ENCODE measurements at places on chromosomes 4 and X. TPM values are rescaled to one million over a fixed set of nuclear protein-coding genes. Genes with fewer than 3 reads are reported as not detected.

DNA sequence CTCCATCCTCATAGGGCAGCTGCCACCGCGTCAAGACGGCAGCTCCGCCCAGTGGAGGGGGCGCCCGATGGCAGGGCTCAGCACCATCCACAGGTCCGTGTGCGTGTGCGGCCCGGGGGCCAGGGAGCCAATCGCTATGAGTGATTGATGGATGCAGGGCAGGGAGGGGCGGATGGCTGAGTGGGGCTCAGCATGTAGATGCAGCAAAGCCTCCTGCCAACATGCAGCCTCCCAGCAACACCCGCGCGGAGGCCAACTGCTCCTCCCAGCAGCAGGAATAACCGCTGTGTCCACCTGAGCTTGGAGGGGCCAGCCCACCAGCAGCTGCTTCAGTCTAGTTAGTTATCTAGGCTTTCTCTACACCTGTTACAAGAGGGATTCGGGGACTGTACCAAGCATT lies 77.4 kb downstream of the MTMR1 start:
- no peak for DNase-seq

DNA sequence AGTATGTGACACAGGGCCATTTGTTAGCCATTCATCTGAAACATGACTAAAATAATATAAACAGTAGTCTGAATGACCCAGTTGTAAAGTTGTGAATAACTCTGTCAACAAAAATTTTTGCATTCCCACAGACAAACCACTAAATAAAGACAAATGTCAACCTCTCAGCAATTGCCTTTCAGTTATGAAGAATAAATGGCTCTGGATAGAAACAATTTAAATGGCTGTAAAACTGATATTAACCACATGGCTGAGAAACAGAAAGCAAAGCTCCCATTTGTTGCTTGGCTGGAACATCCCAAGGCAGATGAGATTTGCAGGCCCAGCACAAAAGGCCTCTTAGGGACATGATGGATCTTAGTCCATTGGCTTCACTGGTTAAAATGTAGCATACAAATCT lies 296.3 kb downstream of the GALNTL6 start:
- DNase-seq, result no peak

DNA sequence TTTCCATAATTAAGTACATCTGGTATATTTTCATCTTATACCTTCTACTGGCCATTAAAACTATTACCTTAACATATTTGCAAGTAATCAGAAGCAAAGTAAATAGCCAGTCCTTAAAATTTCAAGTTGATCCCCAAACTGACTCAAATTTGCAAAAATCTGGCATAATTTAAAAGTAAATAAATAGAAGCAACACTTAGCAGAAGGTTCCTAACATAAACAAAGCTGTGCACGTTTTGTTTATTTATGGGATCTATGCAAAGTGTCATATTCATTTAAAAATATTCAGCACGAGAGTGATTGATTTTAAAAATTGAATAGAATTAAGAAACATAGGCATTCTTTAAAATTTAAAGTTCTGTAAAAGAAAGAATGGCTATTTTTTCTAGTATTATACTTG lies 9.8 kb upstream of the CXXC4 start:
- DNase-seq, result no peak

GRCh38 chr4:75844151-75844662 lies 58.0 kb downstream of the PPEF2 start:
- DNase-seq, result no peak

DNA sequence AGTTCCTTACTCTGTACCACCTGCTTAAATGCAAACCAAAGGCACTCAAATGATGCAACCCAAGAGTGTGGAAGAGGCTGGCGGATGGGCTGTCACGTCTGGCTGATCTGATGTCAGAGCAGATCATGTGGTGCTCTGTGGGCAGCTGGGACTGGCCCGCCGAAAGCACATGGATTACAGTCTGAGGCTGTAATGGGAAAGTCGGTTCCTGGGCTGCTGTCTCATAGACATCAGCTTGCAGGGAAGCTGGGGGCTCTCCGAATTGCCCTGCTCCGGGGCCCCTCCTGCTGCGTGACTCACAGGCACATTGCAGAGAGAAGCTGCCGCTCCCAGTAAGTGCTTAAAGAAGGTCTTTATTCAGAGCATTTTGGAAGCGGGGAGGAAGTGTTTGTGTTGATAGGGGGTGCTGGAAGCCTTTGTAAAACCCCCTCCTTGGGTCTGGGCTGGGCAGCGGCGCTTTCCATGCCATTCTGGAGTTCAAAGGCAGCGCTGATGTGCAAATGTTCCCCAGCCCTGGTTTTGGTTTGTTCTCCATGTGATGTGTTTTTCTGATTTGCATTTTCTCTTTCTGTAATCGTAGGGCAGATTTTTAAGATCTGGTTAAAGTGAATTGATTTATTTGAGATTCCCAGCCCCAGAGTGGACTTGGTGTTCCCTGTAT lies 181.1 kb downstream of the LARP7 start:
- no peak for DNase-seq

DNA sequence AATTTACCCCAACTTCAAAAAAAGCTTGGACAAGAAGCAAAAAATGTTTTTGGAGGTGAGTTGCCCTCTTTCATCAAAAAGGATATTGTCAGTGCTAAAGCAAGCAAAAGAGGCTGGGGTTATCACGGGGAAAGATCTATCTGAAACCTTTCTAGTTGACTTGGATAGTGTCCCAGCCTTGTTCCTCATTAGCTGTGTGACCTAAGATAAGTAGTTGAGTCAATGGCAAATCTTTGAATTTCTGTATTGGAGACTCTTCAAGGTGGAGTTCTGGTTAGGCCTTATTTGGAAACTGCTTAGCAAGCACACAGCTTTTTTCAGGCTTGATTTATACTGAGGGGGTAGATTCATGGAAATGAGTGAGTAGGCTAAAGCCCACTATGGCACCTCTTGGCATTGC lies 271.6 kb downstream of the GRIA3 start:
- DNase-seq, result no peak

- DNase-seq, result peak; percentile 7
Observed at GRCh38 chr4:151676301-151676700, 84.5 kb downstream of the GATB start.

DNA sequence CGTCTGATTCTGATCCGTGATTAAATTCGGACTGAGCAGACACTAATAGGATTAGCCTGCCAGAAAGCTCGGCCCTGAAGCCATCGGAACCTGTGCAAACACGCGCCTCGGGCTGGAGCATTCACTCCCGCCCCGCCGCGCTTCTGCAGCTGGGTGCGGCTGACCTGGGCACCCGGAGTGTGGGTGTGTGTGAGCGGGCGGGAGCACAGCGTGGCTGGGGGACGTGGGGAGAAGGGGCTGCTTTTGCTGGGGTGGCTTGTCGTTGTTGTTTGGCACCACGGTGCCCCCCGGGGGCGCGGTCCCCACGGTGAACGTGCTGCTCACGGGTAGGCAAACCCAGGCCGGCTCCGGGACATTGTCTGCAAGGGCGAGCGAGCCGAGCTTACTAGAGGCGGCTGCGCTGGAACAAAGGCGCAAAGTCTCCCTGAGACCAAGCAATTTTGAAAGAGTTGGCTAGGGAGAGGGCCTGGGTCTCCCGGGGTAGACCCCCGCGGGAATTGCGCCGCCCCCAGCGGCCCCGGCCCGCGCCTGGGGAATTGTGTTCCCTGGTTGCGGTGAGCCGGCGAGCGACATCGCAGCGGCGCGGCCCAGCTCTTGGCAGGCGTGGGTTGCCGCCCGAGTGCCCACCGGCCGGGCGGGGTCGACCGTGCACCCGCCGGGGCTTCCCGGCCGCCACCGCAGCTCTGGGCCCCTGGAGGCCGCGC lies 1.4 kb downstream of the MAMLD1 start:
- DNase-seq, result no peak

GRCh38 chr4:37733240-37733867 lies 47.2 kb upstream of the RELL1 start:
- no peak for DNase-seq

- DNase-seq, result no peak
Observed at GRCh38 chr4:38311495-38312126, 351.4 kb downstream of the PTTG2 start.

- DNase-seq, result no peak
Observed at GRCh38 chr4:110480746-110481271, 4.9 kb downstream of the ENPEP start.

- DNase-seq, result no peak
Observed at GRCh38 chr4:43380093-43380492, 487.6 kb downstream of the GRXCR1 start.

DNA sequence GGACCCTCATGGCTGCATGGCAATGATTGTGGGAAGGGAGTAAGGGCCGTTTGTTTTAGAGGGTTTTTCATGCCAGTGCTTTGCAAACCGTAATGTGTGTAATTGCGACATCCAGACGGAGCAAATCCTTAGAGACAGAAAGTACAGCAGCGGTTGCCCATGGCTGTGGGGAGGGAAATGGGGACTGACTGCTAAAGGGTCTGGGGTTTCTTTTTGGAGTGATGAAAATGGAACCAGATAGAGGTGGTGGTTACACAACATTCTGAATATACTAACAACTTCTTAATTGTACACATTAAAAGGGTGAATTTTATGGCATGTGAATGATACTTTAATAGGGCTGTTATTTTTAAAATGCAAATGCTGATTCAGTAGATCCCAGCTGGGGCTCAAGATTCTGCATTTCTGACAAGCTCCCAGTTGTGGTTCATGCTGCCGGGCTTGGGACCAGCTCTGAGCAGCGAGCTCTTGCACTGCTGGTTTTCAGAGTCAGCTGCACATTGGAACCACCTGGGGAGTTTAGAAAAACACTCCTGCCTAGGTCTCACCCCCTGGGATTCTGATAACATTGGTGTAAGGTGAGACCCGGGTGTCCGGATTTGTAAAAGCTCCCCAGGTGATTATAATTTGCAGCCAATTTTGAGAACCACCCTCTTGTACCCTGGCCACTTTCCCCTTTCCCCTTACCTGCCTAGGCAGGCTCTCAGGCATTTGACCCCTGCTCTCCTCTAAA lies 47.7 kb downstream of the PRPS1 start:
- no peak for DNase-seq

- no peak for DNase-seq
Observed at GRCh38 chr4:20256381-20256881, 4.7 kb downstream of the SLIT2 start.

GRCh38 chr4:148737061-148737770 lies 295.0 kb upstream of the NR3C2 start:
- no peak for DNase-seq

- peak; percentile 34 for DNase-seq
Observed at GRCh38 chrX:20487227-20487626, 220.5 kb upstream of the RPS6KA3 start.

DNA sequence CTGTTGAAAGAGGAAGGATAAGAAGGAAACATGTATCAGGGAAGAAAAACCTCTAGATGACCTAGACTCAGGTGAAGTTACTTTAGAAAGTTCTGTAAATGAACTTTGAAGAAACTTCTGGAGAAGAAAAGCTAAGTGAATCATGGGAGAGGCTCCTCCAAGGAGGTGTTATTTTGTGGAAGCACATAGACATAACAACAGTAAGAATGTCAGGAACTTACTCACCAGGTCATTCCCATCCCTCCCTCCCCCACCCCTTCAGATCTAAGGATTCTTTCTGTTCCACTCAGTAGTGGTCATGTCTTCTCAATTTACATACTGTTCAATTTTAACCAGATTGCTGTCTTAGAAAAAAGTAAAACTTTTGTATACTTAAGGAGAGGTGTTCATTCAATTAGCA lies 310.5 kb upstream of the DDX53 start:
- no peak for DNase-seq

GRCh38 chr4:3354455-3354811 lies 61.6 kb downstream of the RGS12 start:
- DNase-seq, result no peak

The TRIML2 gene
- total RNA-seq, result not detected

The SLC4A4 gene
- 0.44 TPM for total RNA-seq

The FMR1NB gene
- total RNA-seq, result not detected

The ASB5 gene
- not detected for total RNA-seq

The RAI2 gene
- total RNA-seq, result not detected

The USP11 gene
- total RNA-seq, result 30.9 TPM

The HMGB3 gene
- total RNA-seq, result 149 TPM

The CT45A1 gene
- not detected for total RNA-seq

The CXorf51A gene
- not detected for total RNA-seq

Measured in PC-9 (cell line).